Activated CD8-positive, alpha-beta memory T cell treated with anti-CD3 and anti-CD28 coated beads for 1 hour (primary cell): ENCODE measurements at places on chromosomes 7 and 10.

DNA sequence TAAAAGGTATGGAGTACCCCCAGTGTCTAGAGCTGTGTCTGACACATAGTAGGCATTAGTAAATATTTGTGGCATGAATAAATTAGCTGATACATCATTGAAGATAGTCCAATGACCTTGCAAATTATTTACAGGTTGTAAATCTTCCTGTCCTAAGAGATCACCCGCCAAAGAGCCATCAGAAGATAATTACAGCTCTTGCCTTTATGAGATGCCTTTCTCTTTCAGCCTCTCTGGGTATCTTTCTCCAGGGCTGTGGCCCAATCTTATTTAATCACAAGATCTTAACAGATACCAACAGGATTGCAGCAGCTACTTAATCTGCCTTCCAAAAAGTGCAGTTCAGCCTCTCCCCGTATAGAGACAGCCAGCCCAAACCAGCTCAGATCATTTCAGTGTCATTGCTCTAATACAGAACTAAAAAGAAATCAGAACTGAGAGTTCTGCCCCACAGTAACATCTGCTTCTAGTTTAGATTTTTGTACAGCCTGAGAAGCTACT lies 41.5 kb downstream of the MYOF start:
- DNase-seq: no peak

DNA sequence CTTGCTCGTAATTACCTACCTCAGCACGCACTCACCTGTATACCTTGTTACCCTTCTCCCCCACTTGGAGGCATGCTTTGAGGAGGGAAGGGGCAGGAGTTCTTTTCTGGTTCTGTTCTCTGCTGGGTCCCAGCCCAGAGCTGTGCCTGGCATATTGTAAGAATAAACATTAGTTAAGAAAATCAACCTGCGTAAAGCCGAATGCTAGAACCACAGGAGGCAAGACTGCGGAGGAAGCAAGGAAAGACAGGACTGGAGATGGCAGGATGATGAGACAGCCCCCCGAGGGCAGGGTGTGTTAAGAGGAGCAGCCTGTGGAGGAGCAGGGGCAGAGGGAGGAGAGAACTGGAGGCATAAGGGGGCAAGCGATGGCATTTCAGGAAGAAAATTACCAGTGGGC lies 9.5 kb downstream of the C10orf53 start:
- DNase-seq: no peak

GRCh38 chr10:70442332-70442988 lies 979 bp upstream of the NODAL start:
- no peak for DNase-seq

DNA sequence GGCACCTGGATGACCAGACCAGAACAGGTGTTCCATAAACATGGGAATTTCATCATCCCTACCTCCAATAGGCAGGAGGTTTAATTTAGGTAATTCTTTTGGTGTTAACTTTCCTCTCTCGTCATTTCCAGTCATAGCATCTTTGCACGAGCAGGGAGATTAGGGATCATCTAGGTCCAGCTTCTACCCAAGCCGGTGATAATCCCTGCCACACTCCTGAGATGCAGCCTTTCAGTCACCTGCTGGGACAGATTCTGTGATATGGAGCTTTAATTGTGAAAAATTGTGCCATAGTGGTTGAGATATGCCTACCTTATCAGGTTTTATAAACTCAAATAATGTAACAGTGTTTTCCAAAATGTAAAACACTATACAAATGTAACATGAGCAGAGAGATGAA lies 191.8 kb upstream of the AOAH start:
- no peak for DNase-seq

GRCh38 chr10:19815731-19816410 lies 361 bp upstream of the PLXDC2 start:
- no peak for DNase-seq

DNA sequence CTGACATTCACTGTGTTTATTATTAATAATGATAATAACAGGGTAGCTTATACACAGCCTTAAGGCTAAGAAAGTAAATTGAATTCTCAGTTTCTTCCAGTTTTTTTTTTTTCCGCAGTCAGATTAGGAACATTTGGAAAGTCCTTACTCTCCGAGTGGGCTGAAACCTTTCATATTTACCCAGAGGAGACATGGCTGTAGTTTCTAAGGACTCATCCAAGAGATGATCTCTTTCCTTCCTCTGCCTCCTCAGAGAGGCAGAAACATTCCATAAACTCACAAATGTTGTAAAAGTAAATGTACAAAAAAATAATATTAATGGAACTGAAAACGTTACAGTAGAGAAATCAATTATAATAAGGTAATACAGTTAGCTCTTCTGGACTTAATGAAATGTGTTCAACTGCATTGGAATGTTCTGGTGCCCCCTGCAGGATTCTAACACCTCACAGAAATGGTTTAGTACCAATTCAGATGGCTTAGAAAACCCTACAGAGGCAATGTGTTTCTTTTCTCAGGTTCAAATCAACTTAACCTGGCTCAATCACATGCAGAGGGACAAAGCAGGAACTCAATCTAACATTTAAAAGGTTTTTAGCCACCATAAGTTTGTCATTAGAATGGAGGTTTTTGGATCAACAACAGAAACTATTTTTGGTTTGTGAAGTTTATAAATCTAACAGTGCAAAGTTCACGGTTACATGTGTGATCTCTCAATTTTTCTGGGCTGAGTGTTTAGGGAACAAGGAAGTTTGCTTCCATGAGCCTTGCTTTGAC lies 71.7 kb downstream of the ICA1 start:
- DNase-seq: peak; percentile 35
